SW 1271 (cell line): ENCODE measurements at places on chromosomes 5 and 9.
A peak's percentile ranks its signal among the peaks of the same experiment; 100 is the strongest.

DNA sequence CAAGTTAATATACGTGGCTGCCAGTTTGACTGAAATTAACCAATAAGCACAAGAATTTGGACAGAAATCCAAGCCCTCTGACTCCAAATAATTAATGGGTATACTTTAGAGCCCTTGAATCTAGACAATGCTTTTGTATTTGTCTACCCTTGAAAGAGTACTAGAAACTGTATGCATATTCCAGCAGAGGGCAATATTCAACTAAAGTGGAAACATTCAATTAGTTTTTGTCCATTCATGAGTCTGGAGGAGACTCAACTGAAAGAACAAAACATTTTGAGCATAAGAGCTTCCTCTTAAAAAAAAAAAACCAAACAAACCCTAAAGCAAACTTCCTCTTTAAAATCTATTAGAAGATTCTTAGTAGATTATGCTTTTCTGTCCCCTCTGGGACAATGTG, 157.8 kb downstream of the ARHGEF28 start:
- peak; percentile 53 for DNase-seq

DNA sequence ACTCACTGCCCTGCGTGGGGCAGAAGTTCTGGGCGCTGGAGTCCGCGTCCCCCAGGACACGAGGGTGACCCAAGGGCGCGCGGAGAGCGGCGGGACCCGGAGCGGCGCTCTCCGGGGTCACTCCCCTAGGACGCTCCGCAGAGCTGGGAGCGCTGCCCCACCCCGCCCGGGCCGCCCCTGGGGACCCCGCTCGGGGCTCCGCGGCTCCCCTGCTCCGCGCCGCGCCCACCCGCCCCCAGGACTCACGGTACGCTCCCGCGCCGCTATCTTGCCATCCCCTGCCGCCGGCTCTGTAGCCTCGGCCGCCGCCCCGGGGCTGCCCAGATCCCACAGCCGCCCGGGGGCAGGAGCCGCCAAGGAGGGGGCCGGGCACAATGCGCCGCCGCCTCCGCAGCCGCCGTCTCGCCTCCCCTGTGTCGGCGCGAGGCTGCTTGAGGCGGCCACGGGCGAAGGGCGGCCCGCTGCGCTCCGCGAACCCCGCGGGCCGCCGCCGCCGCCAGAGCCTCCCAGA, 303 bp downstream of the LIFR start:
- no peak for DNase-seq

GRCh38 chr9:34177593-34178435, 1.0 kb upstream of the UBAP1 start:
- DNase-seq = no peak

GRCh38 chr9:129026442-129027223, 1.5 kb downstream of the SH3GLB2 start:
- DNase-seq = no peak

GRCh38 chr9:129411501-129412175, 209.3 kb downstream of the C9orf50 start:
- no peak for DNase-seq

GRCh38 chr5:23289162-23289561, 218.2 kb upstream of the PRDM9 start:
- no peak for DNase-seq

DNA sequence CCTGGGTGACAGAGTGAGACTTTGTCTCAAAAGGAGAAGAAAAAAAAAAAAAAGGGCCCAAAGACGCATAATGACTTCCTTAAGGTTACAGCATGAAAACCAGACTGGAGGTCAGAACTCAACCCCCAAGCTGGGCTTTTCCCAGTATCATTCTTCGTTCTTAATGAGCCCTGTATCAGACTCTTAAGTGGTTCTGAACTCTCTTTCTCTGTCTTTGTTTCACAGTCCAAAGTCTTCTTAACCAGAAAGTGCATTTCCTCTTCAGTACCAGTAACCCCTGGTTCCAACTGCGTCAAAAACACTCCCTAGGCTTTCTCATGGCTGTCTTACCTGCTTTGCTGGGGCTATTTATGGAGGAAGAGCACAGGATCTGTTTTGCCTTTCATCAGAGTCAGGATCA, 38.4 kb upstream of the SHB start:
- DNase-seq = no peak

DNA sequence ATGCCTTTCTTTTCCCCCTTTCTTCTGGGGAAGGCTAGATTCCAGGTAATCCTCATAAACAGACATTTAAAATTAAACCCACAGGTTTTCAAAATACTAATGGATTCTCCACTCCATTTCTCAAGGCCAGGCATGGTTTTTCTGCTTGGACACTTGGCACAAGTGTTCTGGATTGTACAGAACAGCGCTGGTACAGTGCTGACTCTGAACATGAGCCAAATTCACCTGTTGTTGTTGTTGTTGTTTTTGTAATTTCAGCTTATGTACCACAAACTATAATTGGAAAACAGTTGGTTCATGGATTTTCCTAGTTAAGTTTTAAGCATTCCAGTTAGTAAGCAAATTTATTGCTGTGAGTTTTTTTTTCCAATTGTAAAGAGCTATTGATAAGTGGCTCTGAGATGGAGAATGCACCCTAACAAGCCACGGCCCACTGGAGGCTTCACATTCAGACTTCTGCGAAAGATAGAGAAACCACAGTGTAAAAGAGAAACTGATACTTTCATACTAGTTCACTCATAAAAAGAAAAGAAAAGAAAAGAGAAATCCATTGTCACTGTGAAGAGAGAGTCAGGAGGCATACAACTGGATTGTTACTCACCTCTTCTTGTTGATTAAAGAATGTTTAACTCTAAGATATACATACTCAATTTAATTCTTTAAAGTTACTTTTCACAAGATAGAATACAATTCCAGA, 16.2 kb upstream of the ITGA1 start:
- no peak for DNase-seq

DNA sequence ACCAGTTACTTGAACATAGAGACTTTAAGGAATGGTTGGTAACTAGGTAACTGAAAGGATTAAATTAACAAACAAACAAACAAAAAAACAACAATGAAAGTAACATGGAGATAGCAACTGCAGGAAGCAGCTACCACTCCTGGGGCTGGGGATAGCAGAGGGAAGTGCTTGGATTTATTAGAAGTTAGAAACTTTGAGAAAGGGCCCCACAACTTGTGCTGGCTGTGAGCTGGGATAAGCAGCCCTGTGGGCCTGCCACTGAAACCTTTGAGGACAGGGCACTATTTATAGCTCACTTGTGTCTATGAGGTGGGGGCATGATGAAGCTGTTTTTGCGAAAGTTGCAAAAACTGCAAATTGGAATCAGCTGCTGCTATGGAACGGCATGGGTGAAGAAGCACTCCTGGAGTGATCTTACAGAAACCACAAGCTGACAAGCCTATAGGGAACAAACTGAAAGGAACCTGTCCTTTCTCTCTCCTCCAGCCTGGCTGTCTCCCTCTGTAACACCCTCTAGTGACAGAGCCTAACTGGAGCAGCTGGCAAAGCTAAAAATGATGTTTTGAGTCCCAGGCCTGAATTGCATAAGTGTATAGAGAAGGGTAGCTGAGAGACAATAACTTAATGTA, 91.4 kb upstream of the RANBP6 start:
- DNase-seq = no peak

- no peak for DNase-seq
Measured at GRCh38 chr5:2688586-2688985, 62.9 kb downstream of the IRX2 start.

- DNase-seq = no peak
Measured at GRCh38 chr5:142411656-142412425, 87.0 kb upstream of the SPRY4 start.

DNA sequence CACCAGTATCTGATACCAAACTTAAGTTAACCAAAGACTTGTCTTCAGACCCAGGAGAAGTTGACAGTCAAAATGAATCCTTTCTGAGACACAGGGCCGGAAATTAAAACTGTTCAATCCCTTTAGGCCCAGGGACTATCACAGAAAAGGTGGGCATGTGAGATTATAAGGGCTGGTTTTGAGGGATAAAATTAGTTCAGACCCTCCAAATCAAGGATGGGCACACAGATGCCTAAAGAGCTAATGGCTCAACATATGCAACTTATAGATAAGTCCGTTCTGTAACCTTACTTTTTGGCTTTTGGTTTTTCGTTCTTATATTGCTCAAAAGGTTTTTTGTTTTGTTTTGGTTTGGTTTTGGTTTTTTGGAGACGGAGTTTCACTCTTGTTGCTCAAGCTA, 129.6 kb upstream of the ABCA1 start:
- no peak for DNase-seq

DNA sequence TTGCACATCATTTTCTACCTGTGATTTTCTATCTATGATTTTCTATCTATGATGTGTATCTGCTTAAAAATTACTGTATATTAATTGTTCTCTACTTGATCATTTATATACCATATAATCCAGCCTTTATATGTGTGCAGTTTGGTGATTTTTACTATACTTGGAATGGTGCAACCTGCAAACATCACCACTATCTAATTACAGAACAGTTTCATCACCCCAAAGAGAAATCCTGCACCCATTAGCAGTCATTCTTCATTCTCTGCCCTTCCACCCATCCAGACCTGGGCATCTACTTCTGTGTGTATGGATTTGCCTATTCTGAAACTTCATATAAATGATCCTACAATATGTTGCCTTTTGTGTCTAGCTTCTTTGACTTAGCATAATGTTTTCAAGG, 51.3 kb downstream of the CARTPT start:
- no peak for DNase-seq

- no peak for DNase-seq
Measured at GRCh38 chr9:114805670-114806525, at the start of gene TNFSF15. Gene TNFSF15 (minus strand): TSS chr9:114806039. CDS start chr9:114806012, 27 bp downstream.

DNA sequence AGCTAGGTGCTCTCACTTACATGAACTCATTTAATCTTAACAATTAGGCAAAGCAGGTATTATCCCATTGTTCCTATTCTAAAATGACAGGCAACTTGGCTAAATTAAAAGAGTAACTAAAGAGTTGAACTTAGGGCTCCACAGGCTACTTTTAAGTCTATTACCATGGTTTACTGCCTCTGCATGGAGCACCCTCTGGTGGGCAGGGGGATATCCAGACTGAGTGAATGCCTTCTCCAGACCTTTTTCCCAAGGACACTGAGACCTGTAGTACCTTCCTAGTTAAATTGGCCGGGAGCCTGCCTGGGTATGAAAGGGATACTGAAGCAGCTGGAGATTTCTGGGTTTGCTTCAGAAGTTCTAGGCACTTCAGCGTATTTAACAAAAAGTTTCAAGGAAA, 238.1 kb downstream of the ELAVL2 start:
- DNase-seq = no peak

- DNase-seq = no peak
Measured at GRCh38 chr9:93825348-93826115, 129.6 kb downstream of the BARX1 start.

- peak; percentile 83 for DNase-seq
Measured at GRCh38 chr5:150022158-150022531, 21.6 kb downstream of the HMGXB3 start.

- no peak for DNase-seq
Measured at GRCh38 chr5:139855451-139855850, 59.8 kb downstream of the PSD2 start.

DNA sequence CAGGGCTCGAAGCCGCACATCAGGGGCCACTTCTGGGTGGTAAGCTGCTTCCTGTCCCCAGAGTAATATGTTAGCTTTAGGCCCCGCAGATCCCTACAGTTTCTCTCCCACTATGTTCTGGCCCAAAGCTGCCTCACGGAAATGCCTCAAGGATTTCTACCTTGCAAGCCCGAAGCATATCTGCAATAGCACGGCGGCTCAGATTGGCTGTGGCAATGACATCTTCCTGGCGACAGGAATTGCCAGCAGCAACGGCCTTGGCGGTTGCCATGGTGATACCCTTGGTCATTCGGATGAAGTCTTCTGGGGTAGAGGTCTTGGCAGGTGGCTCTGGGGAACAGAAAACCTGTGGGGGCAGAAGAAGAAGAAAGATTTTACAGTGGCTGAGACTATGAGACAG, 10.3 kb upstream of the TPM2 start:
- no peak for DNase-seq

- DNase-seq = no peak
Measured at GRCh38 chr5:42564689-42565356, 141.6 kb downstream of the GHR start.

- DNase-seq = no peak
Measured at GRCh38 chr5:126449751-126450271, 26.6 kb downstream of the GRAMD2B start.

GRCh38 chr5:164377746-164378145, 872.3 kb downstream of the MAT2B start:
- DNase-seq = no peak

DNA sequence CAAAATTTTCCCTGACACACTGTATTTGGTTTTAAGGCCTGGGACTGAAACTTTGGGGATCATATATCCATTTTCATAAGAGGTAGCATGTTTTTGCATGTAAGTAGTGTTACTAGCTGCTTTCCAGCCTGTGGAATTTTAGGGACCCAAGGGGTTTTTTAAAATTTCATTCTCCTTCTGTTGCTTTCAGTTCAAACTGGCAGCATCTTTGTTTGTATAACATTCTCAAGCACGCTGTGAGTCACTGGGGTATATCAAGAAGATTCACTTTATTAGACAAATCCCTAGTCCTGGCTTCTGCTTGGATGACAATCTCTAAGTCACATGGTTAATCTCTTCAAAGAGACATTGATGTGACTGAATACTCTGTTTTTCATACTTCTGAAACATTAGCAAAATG, 479.0 kb downstream of the CYLC2 start:
- no peak for DNase-seq

DNA sequence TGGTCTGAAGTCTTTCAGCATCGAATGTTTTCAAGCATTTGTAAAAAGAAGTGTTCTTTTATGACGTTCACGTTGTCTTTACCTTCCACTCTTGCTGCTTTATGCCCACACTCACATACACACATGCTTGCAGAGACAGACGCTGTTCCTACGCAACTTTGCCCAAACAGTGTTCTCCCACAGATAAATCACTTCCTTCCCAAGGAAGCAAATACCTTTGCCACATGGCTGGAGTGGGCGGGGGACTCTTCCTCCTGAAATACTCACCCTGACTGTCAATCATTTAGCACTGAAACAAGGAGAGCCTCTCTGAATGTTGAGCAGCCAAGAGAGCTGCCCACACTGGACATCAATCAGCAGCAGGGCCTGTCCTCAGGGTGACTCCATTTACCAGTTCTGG, 22.4 kb upstream of the ASTN2 start:
- no peak for DNase-seq

DNA sequence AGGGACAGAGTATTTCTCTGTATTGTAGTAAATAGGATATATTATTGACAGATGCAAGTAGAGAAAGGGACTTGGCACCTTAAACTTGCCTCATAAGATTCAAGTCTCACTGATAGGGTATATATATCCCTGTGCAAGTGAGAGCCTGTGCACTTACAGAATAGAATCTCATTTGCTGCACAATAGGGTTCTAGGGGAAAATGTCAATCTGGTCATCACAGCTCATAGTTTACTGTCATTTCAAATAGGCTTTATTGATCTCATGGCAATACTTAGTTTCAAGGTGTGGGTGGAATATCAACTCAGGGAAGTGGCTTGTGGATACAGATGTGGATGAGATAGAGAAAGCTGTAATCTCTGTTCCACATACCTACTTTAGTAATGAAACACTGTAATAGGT, 42.3 kb downstream of the TGFBR1 start:
- no peak for DNase-seq

GRCh38 chr9:123318961-123319421, 37.0 kb upstream of the CRB2 start:
- no peak for DNase-seq

GRCh38 chr5:152356506-152356905, 48.6 kb downstream of the NMUR2 start:
- DNase-seq = no peak
